NCI-H2081 treated with DMSO at 0.1 percent for 48 hours (cell line): ENCODE measurements at places on chromosomes 6 and 20.

DNA sequence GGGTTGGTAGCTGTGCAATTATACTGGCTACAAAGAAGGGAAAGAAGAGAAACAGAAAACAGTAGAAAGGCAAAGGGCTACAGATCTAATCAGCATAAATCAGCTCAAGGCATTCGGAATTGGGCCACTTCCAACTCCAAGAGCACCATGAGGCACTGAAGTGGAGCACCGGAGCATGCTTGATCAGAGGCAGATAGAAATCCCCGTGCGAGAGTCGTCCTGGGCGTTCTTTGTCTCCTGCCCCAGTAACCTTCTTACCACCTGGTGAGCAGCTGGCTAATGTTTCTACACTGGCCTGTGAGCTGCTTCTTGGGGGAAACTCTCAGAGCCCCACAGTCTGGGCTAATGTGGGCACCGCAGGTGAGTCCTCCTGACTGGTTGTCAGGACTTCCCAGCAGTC, 16.7 kb downstream of the NEDD9 start:
- DNase-seq = no peak

DNA sequence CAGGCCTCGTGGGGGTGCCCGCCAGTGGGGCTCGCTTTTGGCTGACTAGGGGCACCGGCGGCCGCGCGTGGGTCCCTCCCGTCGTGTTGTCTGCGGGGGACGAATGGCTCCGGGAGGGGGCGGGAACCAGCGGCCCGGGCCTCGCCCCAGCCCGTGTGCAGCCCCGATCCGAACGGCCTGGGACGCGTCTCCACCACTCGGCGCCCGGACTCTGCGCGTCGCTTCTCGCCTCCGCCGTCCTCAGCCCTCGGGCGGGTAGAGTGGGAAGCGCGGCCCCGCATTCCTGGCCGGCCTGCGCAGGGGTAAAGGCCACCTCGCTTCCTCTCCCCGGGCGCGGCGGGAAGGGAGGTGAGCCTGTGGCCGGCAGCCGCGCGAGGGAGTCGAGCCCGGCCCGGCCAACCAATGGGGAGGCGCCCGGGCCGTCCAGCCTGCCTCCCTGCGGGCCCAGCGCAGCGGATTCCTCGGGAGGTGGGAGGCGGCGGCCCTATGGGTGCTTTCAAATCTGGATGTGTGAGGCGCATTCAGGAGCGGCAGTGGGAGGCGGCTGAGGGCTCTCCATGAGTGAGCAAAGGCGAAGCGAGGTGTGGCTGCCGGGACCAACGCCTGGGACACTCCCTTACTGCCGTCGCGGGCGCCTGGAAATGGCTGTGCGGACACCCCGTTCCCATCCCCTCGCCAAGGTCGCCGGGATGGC, 1.1 kb upstream of the ZBTB46 start:
- DNase-seq = no peak

DNA sequence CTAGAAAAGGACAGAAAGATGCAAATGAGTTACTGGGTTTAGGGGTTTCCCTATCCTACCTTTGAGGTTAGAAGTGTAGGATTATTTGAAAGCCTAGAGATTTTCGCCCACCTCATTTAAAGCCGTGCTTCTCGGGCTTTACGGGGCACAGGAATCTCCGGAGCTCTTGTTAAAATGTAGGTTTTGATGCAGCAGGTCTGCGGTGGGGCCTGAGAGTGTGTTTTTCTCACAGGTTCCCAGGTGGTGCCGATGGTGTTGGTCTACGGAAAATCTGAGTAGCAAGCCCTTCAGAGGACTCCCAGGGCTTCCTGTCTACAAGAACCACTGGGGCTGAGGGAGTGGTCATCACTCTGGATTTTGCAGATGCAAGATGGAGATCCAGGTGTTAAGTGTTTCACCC, 47.5 kb downstream of the TRAM2 start:
- no peak for DNase-seq

GRCh38 chr6:18326980-18327379, 60.2 kb upstream of the RNF144B start:
- DNase-seq = no peak

DNA sequence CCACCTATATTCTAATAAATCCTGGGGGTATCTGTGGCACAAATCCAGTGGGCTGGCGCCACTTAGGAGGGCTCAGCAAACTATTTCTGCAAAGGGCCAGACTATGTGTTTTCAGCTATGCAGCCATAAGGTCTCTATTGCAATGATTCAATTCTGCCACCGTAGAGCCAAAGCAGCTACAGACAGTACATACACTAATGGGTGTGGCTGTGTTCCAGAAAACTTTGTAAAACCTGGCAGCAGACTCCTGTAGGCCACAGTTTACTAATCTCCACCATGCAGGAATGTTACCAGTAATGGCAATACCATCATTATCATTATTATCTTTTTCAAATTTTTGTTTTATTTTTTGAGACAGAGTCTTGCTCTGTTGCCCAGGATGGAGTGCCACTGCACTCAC, 65.7 kb downstream of the SULF2 start:
- DNase-seq = no peak

GRCh38 chr6:18586133-18586532, 199.0 kb downstream of the RNF144B start:
- no peak for DNase-seq

GRCh38 chr20:16747291-16747811, 807 bp upstream of the OTOR start:
- no peak for DNase-seq

- DNase-seq = no peak
These were observed 64.6 kb upstream of the TXNDC5 start for GRCh38 chr6:7974938-7975763.

DNA sequence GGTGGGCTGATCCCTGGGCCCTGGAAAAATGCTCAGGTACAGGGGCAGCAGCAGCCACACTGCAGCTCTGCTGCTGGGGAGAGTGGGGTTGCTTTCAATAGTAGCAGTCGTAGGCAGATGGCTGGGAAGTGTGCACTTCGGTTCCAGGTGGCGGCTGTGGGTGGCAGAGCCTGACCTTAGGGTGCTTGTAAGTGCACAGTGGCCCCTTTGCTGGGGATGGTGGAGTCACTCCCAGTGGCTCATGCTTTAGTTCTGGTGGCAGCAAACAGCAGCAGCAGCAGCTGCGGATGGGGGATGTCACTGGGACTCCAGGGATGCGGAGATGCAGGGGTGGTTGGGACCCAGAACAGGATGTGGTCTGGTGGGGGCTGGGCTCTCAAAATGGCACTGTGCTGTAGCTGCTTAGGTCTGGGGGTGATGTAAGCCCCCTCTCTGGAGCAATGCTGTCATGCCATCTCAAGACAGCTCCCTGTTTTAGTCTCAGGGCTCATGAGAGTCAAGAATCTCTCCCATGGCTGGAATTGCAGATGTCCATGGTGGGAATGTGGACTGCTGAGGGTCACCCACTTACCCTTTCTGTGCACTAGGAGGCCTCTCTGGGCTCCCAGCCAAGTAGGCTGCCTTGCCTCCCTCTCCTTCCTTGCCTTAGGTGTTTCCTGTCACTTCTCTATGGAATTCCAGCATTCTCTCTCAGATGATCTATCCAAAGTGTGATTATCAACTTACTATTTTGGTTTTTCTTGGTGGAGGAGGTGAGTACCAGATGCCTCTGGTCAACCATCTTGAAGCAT, 146.7 kb upstream of the SLC22A23 start:
- no peak for DNase-seq

DNA sequence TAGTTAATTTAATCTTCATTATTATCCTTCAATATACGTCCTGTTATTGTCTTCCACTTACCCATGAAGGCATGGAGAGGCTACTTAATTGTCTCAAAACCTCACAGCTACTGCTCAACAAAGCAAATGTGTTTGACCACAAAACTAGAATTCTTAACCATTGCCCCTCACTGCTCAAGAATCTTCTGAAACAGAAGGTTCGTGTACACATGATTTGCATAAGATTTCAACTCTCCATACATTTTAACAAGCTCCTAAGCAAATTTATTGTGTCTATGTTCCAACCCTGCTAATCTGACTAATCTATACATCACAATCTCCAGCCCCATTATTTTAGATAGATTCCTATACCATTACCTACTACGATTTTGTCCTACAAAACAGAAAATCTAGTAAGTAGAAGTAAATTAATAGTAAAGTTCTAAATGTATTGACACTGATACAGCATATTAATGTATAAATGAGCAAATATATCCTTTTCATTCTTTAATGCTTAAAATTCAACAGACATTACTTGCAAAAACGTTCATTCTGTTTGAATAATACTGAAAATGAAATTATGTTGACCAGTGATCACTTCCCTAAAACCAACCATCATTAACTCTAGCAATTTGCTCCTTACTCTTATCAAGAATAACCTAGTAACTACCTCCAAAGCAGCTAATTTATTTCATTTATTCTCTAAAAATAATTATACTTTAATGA, 89.7 kb upstream of the RNF217 start:
- DNase-seq = no peak

GRCh38 chr6:3531481-3531880, 74.6 kb upstream of the SLC22A23 start:
- DNase-seq = no peak

- no peak for DNase-seq
These were observed 361.9 kb upstream of the JARID2 start for GRCh38 chr6:14883921-14884320.

DNA sequence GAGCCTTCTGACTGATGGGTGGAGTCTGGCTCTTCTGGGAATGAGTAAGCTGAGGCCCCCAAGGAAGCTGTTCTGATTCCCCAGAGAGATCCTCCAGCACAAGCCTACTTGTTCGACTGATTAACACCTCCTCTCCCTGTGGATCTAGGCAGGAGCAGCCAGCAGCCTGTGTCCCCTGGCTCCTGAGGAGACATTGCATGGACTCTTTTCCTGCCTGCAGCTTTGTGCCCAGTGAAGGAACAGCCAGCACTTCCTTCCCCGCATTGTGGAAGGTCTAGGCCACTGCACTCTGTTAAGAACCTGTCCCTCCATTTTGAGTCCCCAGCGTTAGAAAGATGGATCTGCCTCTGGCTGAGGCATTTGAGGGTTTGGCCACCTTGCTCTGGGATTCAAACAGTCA, 29.1 kb downstream of the LRFN2 start:
- DNase-seq = no peak

DNA sequence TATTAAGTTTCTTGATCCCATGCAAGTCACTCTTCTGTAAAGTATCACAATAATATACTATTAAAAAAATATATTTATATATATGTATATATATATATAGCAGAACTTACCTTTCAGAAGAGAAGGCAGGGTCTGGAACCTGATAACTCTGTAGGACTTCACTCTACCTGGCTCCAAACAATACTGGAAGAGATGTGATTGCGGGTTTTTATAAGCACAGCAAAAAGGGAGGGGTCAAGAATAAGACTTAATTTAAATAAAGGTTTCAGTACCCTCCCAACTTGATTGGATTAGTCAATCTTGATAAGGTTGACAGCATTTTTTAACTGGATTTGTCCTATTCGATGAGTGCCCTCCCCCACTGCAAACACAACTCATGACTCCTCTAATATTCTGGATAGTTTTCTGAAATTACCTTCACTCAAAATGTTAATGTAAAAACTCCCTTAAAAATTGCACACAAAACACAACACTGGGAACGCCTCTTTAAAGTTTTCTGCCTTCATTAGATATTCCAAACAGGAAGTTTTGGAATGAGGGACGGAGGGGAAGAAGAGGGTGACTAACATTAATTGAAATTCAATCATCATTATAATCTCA, 4.0 kb upstream of the ZNF217 start:
- no peak for DNase-seq

DNA sequence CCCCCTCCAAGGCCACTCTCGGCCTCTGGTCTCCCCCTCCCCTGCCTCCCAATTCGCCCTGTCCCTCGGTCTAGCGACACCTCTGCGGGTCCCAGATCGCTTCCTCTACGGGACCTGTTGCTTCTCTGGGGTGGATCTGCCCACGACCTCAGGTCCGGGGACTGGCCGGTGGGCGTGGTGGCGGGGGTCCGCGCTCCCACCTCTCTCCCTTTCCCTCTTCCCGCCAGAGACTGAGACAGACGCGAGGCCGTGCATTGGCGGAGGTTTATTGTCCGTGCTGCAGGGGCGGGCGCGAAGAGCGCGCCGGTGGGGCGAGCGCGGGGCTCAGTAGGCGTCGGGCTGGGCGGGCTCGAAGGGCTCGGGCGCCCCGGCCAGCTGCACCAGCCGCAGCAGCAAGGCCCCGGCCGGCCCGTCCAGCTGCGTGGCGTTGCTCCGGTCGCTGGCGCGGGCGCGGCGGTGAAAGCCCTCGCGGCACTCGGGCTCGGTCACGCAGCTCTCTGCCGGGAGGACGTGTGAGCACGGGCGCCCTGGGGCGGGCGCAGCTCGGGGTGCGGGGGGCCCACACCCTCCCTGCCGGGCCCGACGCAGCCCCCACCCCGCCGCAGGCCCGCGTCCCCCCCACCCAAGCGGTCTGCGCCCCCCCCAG, 2.1 kb downstream of the AVP start:
- DNase-seq = no peak

DNA sequence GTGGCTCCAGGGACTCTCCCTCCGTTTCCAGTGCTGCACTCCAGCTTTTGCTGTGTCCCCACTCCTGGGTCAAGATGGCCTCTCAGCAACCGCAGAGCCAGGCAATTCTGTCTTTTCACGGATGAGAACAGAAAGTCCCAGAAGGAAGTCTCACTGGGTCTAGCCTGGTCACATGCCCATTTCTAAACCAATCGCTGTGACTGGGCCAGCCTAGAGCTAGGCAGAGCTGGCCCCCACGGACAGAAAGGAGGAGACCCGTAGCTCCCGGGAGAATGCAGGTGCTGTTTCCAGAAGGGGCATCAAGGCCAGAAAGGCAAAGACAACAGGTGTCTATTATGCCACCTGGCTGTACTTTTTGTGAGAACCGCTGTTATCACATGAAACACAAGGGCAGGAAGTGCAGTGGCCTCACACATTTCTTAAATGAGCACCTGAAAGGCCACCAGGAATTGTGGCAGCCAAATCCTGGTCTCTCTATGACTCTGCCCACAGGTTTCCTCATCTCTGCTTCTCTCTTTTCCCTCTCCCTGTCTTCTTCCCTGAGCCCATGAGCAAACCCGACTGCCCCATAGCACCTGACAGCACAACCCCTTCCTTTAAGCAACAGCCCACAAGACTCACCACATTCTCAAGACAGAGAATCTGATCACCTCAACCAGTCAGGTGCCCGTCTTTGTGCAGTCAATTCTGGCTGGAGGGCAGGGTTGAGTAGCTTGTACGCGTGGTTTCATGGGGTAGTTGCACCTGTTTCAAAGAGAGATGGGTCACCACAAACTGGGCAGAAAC, 37.1 kb upstream of the B4GALT5 start:
- DNase-seq = no peak

DNA sequence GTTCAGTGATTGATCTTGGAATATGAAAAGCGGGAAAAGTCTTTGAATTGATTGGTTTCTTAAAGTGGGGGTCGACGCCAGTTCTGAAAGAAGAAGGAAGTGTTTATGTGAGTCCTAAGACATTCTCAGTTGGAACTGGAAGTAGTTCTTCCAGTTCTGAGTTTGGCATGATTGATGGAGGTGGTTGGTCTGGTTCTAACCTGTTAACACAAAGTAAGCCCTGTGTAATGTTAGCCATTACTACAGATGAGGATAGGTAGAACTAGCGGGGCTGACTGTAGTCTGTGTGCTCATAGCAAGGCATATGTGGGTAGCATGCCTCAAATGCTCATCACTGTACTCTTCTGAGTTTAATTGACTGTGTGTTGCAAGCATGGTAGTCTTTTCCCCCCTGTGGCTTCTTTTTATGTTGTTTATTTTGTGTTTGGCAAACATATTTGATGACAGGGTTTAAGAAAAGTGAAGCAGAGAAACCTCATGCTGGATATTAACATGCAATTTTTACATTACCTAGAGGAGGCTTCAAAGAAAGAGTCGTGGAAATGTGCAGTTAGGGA, 24.9 kb downstream of the CITED2 start:
- DNase-seq = no peak
